ENCODE measurements at places on chromosomes 3 and 15.

GRCh38 chr3:45125550-45126026 lies 20.6 kb downstream of the CDCP1 start:
- DNase-seq = no peak

DNA sequence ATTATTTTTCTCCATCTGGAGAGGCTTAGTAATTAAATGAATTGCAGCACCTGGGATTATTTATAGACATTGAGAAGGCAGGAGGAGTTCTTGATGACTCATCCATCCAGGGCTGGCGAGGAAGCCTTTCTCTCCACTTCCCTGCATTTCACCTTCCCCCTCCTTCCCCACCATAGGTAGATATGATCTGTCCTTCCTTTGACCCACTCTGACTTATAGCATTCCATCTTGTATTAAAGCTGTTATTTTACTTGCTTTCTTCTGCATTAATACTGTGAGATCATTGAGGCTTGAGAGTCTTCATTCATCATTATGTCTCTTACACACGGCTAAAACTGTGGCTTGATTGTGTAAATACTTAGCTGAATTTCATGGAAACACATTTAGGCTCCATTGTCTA lies 288.8 kb downstream of the FEZF2 start:
- DNase-seq = no peak

- DNase-seq = no peak
Measured at GRCh38 chr15:46892621-46893160, 824.6 kb upstream of the SEMA6D start.

GRCh38 chr3:185188816-185189215 lies 36.0 kb upstream of the C3orf70 start:
- no peak for DNase-seq

GRCh38 chr15:51623386-51623938 lies 891 bp upstream of the DMXL2 start:
- no peak for DNase-seq

- DNase-seq = no peak
Measured at GRCh38 chr3:57078344-57078634, 17.8 kb downstream of the SPATA12 start.

DNA sequence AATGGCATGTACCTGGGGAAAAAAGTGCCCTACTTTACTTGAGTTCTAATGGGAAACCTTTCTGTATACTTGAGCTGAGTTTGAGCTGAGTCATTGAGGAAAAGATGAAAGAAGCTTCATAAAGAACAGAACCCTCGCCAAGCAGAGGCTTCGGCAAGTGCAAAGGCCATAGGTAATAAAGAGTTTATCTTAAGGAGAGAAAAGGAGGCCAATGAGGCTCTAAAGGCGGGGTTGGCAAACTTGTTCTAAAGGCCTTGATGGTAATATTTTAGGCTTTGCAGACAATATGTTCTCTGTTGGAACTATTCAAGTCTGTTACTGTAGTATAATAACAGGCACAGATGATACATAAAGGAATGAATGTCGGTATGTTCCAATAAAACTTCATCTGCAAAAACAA lies 17.6 kb upstream of the TRAT1 start:
- DNase-seq = no peak

GRCh38 chr3:53616321-53616720 lies 121.9 kb downstream of the CACNA1D start:
- DNase-seq = no peak

DNA sequence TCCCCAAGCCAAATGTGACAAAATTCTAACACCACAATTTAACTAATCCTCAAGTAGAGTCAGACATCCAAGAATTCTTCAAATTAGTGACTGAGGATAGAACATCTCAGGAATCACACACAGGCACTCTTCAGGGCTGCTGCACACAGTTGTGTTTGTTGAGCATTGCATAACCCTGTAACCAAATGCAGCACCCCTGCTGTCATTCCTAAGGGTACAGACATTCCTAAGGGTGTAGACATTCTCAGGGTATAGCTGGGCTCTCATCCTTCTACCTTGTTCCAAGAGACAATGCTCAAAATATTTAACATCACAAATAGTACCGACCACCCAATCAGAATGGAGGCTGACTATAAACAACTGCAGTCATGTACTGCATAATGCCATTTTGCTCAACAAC lies 107.1 kb upstream of the UBE2E2 start:
- no peak for DNase-seq

DNA sequence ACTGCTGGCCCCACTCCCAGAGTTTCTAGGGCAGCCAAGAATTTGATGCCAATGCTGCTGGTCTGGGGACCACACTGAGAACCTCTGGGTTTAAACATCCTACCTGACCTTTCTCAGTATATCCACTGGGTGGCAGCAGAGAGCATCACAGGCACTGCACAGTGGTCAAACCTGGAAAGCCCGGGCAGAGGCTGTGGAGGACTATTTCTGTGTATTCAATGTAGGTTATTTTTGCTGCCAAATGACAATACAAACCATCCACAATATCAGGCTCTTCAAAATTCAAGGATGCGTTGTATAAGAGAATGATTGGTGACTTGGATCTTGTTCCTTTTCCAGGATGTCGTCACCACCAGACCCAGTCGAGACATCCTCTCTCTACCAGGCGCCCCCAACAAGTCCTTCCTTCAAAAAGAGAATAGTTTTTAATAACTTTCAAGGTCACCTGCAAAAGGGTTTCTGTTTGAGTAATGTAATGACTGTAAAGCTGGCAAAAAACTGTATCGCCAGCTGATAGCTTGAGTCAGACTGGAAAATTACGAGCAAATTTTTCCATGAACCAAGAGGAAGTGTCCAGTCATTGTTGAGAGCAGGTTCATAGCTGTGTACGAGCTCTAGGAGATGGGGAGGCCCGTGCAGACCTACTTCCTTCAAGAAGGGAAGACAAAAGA lies 30.5 kb upstream of the MYZAP start:
- DNase-seq = peak; percentile 29

- no peak for DNase-seq
Measured at GRCh38 chr3:50112462-50112861, 23.7 kb downstream of the RBM5 start.

- DNase-seq = no peak
Measured at GRCh38 chr3:27644941-27645340, 77.2 kb downstream of the EOMES start.

DNA sequence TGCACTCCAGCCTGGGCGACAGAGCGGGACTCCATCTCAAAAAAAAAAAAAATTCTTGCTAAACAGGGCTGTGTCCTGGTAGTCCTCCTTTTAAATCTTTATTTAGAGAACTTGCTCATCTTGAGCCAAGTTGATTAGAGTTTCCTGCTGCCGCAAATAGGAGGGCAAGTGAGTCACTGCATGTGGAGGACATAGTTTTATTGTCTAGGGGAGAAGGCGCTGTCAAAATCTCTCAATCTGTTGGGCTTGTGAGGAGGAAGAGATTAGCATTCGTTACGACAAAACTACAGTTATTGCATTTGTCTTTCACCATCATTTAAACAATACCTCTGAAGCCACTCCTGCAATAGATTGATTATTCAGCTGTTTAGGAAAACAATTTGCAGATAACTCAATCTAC lies 11.5 kb downstream of the MUC4 start:
- DNase-seq = no peak

DNA sequence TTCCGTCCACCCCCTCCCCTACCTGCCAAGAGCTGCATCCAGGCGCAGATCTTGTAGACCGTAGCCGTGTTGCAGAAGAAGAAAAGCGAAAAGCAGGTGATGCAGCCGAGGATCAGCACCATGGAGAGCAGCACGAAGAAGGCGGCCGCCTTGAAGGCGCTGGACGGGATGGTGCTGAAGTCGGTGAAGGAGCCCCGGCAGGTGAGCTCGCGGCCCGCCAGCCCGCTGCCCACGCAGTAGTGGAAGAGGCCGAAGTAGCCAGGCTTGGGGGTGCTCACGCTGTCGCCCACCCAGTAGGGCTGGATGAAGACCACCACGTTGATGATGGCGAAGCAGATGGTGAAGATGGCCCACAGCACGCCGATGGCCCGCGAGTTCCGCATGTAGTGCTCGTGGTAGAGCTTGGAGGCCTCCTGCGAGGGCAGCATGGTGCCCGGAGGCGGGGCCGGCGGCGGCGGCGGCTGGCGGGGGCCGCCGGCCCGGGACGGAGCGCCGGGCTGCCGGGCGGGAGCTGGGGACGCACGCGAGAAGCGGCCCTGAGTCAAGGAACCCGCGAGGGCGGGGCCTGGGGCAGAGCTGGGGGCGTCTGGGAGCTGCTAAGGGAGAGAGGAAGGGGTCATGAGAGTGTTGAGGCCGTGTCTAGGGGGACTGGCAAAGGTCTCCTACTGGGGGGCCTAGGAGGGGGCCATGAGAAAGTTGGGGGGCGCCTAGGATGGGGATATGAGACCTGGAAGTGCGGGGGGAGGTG lies 1.2 kb downstream of the LHFPL4 start:
- DNase-seq = peak; percentile 21

DNA sequence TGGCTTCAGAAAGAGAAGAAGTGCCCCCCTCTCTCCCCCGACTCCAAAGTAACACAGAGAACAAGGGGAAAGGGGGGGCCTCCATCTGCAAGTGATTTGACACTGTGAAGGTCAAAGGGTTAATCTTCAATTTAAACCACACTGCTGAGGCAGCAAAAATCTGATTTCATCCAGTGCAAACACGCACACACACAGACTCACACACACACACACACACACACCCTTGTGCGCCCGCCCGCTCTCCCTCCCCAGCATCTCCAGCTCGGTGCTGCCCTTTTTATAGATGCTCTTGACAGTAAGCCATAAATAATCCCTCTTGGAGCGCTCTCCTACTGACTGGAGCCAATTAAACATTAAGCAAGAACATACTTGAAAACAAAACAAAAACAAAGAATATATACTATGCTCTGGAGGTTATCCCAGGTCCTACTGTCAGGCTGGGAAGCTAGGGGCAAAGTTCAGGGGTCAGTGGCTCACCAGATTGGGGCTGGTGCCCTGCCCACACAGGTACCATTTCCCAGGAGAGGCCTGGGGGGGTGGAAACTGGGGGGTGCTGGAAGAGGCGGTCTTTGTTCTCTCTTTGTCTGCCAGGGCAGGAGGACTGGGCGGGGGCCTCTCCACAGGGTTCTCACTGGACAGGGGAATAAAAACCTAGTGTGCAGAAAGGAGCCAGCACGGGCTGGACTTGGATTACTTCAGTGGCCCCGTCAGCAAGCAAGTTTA lies 16.3 kb downstream of the BMF start:
- peak; percentile 89 for DNase-seq

DNA sequence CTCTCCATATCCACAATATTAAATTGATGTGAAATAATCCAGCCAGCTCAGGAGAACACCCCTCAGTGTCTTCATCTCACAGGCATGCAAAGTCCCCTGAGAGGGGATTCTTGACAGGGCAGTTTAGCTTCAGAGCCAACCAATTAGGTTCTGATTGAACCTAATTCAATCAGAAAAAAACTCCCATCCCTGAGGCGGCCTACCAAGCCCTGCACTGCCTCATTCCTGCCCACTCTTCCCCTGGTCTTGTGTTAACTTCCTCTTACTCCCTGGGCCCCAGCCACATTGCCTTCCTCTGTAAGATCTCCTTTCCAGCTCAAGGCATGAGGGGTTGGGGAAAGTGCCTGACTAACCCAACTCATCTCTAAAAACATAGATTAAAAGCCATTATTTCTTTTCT lies 46.1 kb downstream of the FRMD4B start:
- no peak for DNase-seq

GRCh38 chr3:44835684-44836083 lies 26.0 kb upstream of the TMEM42 start:
- DNase-seq = no peak

DNA sequence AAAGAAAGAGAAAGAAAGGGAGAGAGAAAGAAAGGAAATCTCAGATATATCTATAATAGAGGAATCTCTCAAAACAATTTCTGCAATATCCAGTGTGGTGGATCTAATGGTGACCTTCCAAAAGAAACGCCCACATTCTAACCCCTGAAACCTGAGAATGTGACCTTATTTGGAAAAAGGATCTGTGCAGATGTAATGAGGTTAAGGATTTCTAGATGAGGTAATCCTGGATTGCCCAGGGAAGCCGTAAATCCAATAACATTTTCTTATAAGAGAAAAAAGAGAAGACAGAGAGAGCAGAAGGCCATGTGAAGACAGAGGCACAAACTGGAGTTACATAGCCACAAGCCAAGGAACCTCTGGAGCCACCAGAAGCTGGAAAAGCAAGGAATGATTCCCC lies 307.6 kb downstream of the ZBTB20 start:
- no peak for DNase-seq

GRCh38 chr15:63447017-63447676 lies 57.2 kb upstream of the USP3 start:
- DNase-seq = no peak

DNA sequence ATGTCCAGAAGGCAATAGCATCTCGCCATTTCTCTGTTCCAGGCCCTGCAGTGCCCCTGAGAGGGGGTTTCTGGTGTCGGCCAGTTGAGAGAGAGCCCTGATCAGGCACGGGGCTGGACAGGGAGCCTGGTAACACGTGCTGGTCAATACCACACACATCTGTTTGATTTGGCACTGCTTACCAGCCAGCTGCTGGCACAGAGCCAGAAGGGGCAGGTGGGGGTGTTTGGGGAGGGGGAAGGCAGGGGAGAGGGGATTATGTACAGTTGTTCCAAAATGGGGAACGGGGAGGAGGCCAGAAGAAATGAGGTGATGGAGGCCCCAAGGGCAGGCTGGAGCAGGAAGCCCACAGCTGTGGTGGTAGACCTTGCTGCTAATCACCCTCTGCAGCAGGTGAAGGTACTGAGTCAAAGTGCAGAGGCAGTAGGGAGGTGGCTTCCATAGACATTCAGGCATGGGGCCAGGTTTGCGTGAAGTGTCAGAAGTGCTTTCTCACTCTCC lies 153.5 kb upstream of the LPP start:
- no peak for DNase-seq

GRCh38 chr15:88835646-88836045 lies 32.4 kb downstream of the ACAN start:
- no peak for DNase-seq

DNA sequence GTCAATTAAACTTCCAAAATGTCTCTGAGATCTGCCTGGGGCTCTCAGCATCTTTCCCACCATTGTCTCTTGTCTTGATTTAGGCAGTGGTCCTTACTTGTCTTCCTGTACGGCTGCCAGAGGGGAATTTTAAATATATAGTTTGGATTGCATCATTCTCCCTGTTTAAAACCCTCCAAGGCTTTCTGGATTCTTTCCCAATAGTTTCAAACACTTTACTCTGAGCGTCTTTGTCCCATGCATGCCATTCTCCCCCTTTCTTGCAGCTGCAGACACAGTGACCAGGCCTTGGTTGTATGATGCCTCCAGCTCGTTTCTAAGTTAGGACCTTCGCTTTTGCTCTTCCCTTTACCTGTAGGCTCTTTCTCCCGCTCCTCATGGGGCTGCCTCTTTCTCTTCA lies 323.3 kb upstream of the CTNNB1 start:
- no peak for DNase-seq

- DNase-seq = no peak
Measured at GRCh38 chr15:55937040-55937439, 56.4 kb downstream of the NEDD4 start.

GRCh38 chr3:2680236-2680635 lies 429.9 kb downstream of the IL5RA start:
- no peak for DNase-seq

- DNase-seq = no peak
Measured at GRCh38 chr3:54046641-54047214, 75.6 kb upstream of the CACNA2D3 start.

DNA sequence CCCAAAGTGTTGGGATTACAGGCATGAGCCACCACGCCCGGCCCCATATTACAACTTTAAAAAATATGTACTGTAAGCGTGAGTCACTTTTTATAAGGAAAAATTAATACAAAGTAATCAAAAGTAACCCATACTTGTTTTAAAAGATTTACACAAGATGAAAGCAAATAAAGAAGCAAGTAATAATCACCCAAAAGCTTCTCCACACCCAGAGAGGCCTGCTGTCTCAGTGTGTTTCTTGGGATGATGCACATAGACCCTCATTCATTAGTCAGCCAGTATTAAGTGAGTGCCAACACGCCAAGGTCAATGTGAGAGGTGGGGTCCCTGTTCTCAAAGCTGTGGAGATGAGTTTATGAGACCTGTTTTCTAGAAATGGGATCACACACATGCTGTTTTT lies 12.0 kb downstream of the RPL32 start:
- DNase-seq = no peak
